ENCODE measurements at places on chromosomes 3 and 15.

- DNase-seq: no peak
These were observed 142.6 kb upstream of the PROK2 start for GRCh38 chr3:71927505-71928066.

- DNase-seq: peak; percentile 81
These were observed at the start of gene CAMK1 for GRCh38 chr3:9769426-9770275. Gene CAMK1 (minus strand): TSS chr3:9769947. CDS start chr3:9767749, 2,198 bp downstream.

DNA sequence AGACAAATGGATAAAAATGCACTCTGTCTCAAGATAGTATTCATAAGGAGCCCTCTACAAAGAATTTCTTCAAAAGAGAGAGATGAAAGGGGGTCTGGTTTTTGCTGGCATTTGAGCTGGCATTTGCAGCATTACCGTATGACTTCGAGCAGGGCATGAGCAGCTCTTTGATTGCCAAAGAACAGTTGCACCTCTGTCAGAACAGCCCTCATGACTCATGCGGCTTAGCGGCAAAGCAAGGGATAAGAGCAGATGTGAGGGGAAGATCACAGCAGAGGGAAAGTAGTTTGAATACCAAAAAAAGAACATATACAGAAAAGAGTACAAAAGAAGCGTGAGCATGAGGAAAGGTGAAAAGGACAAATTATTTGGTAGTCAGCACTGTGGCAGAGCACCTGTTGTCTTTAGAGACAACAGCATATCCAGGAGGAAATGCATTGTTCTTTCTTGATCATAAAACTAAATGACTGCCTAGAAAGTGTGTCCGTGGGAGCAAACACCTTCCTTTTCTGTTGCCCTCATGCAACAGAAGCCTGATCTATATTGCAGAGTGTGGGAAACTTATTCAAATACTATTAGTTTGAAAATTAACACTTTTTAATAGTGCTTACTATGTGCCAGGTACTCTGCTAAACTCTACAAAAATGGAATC is 80.5 kb upstream of the SLC24A5 start:
- DNase-seq: no peak

- no peak for DNase-seq
These were observed 11.9 kb upstream of the ARHGEF3 start for GRCh38 chr3:56813653-56813960.

DNA sequence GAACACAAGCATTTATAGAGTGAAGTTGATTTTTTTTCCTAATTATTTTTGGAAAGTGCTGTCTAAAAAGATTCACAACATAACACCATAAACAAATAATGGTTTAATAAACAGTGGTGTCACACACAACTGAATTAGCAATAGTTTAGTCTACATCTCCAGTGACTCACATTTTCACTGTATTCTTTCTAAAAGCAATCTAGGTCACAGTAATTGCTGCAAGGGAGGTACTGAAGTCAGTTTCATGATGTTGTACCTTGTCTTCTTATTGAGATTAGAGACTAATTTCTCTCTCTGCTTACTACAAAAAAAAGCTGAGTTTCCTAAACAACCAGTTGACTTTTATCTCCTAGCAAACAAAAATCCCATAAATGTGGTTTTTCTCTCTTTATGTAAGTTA is 29.6 kb downstream of the PLSCR4 start:
- no peak for DNase-seq

- DNase-seq: no peak
These were observed 4.1 kb upstream of the COX17 start for GRCh38 chr3:119681279-119681678.

- no peak for DNase-seq
These were observed 16.9 kb downstream of the THBS1 start for GRCh38 chr15:39597751-39598185.

DNA sequence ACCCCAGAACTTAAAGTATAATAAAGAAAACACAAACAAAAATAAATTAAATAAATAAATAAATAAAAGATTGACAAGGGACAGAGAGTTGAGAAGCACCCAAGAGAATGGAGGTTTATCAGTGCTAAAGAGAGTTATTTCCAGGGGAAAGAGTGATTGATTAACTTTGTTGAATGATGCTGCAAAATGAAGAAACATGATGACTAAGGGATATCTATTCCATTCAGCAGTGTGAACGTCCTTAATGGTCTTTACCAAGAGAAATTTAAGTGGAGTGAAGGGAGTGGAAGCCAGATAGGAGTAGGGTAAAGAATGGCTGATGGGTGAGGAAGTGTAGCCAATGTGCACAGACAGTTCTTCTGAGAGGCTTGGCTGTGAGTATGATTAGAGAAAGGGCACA is 11.1 kb downstream of the REC114 start:
- no peak for DNase-seq

GRCh38 chr15:77622209-77622933 is 10.3 kb downstream of the LINGO1 start:
- no peak for DNase-seq
